Forelimb muscle (tissue), 1 donor: ENCODE measurements at places on chromosomes 6 and 20. TPM values are rescaled to one million over a fixed set of nuclear protein-coding genes. Genes with fewer than 3 reads are reported as not detected.

- no peak for DNase-seq
Observed at GRCh38 chr6:143949962-143950361, 58.1 kb downstream of the PLAGL1 start.

GRCh38 chr20:44433751-44434538 lies 41.7 kb upstream of the TTPAL start:
- no peak for DNase-seq

- no peak for DNase-seq
Observed at GRCh38 chr20:63156221-63156671, 59.7 kb downstream of the YTHDF1 start.

DNA sequence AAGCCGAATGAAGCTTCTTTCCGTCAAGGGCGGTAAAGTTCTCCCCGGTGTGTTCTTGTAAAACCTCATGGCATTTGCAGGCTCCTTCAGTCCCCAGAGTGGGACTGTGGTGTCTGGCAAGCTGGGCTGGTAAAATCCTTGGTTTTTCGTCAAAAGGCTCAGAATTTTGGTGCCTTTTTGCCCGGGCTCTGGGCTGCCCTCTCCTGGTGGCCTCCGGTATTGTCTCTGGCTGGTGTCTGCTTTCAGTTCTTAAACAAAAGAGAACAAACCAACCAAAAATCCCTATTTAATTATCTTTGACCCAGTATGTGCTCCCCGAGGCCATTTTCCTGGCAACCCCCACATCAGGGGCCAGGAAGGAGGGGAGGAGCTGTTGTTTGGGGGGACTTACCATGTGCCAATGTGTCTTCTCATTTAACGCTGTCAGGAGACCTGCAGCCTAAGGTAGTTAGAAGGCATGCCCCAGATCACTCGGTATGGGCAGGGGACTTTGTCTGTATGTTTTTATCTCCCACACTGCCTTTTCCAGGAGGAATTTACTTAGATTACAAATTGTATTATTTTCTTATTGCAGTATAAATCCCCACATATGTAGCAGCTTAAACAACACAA lies 11.1 kb downstream of the CDH4 start:
- no peak for DNase-seq

The FAM184A gene
- 13.0 TPM for polyA plus RNA-seq
